ENCODE measurements at places on chromosomes 3 and 15.

DNA sequence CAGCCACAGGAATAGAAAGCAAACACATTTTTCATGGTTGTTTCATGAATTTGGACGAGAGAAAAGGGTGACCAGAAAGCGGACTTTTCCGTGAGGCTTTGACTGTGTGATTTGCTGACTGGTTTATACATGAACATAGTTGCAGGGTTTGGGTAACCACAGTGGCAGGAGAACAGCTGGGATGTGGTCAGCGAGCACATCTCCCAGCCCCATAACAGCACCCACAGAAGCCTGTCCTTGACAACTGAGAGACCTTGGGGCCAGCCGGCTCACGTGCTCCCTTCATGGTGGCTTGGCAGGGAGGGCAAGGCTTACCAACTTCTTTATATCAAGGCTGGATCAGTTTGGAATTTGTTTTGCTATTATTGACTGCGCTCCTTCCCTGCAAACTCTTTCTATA is 13.2 kb upstream of the RGMA start:
- DNase-seq = no peak

GRCh38 chr3:125051715-125052581 is 3.8 kb downstream of the HEG1 start:
- peak; percentile 71 for DNase-seq

GRCh38 chr15:71753346-71753745 is 57.0 kb upstream of the NR2E3 start:
- DNase-seq = peak; percentile 12

- DNase-seq = no peak
These were observed 996 bp downstream of the RABL3 start for GRCh38 chr3:120741320-120741719.

DNA sequence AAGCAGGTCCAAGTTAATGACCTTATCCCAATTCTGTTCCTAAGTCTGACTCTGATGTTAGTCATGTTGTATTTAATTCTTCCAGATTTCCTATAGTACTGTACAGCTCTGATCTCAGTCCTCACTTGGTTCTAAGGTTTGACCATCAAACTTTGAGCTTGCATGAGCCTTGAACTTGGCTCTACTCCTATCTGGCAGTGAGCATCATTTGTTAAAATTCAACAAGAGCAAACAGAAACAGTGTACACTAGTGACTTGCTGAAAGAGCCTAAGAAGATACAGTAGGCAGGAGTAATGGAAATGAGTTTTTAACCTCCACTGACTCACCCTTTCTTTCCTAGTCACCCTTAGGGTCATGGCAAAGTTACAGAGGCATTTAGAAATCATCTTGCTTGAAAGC is 451.1 kb upstream of the TPRG1 start:
- peak; percentile 38 for DNase-seq

- no peak for DNase-seq
These were observed 844.9 kb upstream of the ALCAM start for GRCh38 chr3:104521606-104522336.

DNA sequence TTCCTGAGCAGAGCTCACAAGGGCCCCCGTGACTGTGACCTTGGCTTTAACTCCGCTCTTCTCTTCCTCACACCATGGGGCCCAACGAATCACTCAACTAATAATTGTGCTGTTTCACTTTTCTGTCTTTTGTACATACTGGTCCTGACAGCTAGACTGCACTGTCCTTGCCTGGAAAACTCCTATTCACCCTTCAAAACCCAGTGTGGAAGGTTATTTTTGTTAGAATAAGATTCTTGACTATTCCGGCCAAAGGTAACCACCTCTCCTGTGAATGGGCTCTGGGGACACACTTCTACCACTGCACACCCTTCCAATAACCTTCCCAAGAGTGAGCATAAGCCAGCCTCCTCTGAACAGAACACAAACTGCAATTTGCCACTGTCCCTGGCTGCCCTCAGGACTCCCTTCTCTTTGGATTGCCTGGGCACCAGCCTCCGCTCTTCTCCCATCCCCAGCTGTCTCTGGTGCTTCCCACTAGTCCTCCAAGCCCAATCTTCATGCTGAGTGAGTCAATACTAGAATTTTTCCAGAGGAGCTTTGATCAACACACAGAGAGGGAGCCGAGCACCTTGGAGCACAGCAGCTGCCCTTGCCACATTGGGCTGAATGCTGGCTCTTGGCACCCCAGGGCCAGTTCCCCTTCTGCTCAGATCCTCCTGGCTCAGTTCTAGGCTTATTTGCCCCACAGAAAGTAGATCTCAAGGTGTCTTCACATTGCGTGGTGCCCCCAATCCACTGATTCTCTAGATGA is 2.1 kb downstream of the SCN5A start:
- no peak for DNase-seq

DNA sequence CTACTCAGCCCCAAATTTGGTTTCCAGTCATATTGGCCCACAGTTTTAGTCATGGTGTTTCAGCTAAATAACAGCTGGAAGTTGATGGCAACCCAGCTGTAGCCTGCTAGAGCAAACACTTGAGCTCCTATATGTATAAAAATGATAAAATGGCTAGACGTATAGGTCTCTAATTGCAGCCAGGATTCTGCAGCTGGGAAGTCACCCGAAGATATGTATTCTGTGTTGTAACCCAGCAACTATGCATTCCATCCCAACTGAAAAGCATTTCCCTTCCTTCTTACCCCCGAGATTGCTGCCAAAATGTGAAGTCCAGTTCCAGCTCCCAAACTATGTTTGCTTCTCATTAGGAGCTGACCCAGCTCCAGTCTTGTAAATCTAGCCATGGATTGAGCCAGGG is 408.4 kb downstream of the AGBL1 start:
- no peak for DNase-seq

GRCh38 chr15:57916695-57917094 is 148.8 kb downstream of the ALDH1A2 start:
- DNase-seq = no peak

GRCh38 chr15:25242166-25242879 is 196.5 kb downstream of the UBE3A start:
- DNase-seq = no peak

DNA sequence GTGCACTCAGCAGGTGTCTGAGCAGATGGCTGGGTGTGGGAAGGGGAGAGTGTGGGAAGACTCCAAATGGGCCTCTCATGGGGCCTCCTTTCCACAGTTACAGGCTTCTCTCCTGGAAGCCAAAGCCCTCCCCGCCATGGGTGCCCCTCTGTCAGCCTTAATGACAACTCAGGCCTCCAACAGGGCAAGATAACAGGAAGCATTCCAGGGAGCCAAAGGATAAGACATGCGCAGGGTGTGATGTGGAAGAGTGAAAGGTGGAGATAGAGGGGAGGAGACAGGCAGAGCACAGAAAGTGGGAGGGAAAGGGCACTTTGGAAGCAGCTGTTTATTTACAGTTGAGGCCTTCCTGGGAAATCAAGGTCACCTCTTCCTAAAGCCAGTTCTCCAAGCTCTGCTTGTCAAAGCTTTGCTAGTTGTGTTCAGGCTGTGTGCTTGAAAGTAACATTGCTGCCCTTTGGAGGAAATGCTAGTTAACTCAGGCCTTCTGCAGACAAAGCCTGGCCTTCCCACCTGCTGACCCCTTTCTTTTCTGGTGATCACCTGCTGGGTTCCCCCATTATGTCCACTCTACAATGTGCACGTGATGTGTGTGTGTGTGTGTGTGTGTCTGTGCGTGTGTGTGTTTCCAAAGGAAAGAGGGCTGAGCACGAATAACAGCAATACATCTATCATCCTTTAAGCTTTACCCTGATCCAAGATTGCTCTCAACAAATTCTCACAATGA is 35.2 kb upstream of the SMAD3 start:
- DNase-seq = no peak

GRCh38 chr15:89675606-89676005 is 3.6 kb downstream of the PLIN1 start:
- no peak for DNase-seq

DNA sequence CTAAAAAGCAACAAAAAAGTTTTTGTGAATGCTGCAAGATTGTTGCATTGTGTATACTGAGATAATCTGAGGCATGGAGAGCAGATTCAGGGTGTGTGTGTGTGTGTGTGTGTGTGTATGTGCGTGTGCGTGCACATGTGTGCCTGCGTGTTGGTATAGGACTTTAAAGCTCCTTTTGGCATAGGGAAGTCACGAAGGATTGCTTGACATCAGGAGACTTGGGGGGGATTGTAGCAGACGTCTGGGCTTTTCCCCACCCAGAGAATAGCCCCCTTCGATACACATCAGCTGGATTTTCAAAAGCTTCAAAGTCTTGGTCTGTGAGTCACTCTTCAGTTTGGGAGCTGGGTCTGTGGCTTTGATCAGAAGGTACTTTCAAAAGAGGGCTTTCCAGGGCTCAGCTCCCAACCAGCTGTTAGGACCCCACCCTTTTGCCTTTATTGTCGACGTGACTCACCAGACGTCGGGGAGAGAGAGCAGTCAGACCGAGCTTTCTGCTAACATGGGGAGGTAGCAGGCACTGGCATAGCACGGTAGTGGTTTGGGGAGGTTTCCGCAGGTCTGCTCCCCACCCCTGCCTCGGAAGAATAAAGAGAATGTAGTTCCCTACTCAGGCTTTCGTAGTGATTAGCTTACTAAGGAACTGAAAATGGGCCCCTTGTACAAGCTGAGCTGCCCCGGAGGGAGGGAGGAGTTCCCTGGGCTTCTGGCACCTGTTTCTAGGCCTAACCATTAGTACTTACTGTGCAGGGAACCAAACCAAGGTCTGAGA is 4.7 kb downstream of the BHLHE40 start:
- DNase-seq = peak; percentile 92

DNA sequence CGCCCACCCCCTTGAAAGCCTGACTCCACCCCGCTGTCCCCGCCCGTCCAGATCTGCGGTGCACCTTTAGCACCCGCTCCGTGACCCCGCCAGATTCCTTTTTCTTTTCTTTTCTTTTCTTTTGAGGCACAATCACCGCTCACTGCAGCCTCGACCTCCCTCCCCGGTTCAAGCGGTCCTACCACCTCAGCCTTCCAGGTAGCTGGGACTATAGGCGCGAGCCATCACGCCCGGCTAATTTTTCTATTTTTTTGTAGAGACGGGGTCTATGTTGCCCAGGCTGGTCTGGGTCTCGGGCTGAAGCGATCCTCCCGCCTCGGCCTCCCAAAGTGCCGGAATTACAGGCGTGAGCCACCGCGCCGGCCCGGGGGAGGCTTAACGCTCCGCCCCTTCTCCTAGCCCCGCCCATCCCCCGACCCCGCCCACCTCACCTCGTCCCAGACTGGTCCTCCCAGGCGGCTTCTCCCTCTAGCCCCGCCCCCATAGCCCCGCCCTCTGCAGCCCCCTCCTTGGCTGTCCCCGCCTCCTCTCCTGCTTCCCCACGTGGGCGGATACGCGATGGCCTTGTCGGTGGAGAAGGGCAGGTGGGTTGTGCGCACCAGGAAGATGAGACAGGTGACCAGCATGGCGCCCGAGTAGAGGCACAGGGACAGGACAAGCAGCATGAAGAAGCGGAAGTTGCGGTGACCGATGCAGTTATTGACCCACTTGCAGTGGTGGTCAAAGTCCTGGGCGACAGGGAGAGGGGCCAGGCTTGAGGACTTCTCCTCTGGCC is 3.2 kb downstream of the ZDHHC19 start:
- no peak for DNase-seq

DNA sequence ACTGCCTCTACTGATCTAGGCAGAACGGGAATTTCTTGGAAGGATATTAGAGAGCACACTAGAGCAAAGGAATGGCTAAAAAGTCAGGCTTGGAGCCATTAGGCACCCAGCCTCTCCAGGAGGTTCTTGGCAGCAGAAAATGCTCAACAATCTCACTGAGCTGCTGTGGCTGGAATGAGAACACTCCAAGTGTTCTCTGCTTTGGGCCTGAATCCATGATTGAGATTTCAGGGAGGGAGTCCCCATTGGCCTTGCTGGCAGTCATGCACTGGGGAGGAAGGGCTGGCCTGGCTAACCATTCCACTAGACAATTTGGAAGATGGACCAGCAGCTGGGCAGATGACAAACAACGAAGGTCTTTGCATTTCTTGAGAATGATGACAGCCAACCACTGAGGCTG is 362.6 kb downstream of the SHQ1 start:
- DNase-seq = no peak

DNA sequence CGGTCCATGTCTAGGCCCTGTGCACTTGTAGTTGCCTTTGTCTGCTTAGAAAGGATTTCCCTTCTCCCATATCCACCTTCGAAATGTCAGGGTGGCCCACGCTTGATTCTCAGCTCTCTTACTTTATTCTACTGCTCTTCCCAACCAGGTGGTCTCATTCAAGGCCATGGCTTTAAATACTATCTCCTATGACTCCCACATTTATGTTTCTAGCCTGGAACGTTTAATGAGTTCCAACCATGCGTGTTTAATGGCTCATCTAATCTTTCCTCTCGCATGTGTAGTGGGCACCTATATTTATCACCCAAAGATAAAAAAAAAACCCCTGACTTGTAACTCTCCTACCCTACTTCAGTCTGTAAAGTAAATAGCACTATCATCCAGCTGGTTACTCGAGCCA is 727.2 kb upstream of the CFAP20DC start:
- no peak for DNase-seq

DNA sequence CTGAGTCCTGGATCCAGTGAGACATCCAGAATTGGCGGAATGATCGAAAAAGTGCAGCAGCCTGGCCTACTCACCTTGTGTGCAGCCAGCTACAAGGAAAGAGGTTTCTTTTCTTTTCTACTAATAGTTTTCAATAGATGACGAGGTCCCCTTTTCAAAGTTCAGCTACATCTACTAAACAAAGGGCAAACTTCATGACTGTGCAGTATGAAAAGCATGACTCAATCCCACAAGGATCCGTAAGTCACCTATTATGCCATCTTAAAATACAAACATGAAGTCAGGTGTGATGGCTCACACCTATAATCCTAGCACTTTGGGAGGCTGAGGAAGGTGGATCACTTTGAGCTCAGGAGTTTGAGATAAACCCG is 16.7 kb downstream of the MIX23 start:
- DNase-seq = no peak

GRCh38 chr15:39265261-39265660 is 315.6 kb upstream of the THBS1 start:
- DNase-seq = no peak

DNA sequence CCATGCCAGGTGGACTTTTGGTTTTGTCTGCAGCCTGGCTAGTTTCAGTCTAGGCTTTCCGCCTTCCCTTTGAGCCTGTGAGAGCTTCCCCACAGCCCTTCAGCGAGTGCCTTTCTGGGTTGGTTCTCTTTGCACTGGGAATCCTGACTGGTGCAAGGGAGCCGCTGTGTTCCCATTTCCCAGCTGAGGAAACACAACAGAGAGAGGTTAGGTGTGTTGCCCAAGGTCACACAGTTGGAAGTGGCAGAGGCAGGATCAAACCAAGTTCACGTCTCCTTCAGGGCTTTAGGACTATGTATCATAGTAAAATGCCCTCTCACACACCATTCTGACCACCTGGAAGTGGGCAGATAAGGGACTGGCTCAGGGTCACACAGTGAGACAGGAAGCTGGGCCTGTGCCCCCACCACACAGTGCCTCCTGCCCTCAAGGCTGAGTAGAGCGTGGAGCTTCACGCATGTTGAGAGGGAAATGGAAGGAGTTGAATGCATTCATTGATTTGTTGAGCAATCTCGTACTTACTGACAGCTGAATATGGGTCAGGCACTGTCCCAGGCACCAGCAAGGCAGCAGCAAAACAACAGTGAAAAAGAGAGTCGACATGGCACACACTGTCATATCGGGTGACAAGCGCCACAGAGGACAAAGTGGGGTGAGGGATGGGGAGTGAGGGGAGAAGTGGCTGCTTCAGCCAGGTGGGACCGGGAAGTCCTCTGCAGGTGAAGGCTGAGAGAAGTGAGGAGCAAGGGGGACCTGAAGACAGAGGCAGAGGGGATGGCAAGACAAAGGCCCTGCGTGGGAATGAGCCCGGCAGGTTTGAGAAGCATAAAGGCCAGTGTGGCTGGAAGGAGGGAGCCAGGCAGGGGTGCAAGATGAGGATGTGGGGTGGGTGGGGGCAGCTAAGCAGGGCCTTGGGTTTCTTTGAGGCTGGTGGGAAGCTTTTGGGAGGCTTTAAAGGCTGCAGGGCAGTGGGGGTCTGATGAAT is 12.3 kb upstream of the ANPEP start:
- no peak for DNase-seq

Measured in fibroblast of lung (primary cell).